Stimulated activated CD8-positive, alpha-beta memory T cell treated with anti-CD3 and anti-CD28 coated beads, Interleukin-4, amount 100 ng/mL, for 1 hour (primary cell): ENCODE measurements at places on chromosomes 7 and 10.

DNA sequence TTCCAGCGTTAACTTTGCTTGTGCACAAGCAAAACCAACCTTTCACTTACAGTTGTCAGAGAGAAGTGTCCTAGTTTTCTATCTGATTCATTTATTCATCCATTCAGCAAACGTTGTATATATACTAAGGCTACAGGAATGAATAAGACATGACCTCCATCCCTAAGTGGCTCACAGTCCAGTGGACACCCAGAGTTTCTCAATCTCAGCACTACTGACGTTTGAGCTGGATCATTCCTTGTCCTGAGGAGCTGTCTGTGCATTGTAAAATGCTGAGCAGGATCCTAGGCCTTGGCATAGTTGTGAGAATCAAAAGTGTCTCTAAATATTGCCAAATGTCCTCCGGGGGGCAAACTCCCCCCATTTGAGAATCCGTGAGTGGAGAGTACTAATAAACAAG is 166.7 kb upstream of the PRKCQ start:
- no peak for DNase-seq

DNA sequence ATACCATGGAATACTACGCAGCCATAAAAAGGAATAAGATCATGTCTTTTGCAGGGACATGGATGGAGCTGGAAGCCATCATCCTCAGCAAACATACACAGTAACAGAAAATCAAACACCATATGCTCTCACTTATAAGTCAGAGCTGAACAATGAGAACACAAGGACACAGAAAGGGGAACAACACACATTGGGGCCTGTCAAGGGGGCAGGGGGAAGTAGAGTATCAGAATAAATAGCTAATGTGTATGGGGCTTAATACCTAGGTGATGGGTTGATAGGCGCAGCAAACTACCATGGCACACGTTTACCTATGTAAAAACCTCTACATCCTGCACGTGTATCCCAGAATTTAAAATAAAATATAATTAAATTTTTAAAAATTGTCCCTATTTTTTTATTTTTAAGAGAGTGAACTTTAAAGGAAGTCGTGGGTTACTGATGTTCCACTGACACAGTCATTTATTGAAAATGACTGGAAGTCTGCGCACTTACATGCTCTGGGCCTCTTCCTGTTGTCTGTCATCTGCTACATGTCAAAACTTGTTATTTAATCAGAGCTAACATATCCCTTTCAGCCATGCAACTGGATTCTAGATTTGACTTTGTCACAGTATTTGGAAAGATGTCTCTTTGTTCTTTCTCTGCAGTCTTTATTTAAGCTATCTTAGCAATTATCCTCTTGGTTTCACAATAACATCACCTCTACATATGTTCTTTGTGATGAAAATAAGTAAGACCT is 73.7 kb upstream of the ABCB5 start:
- DNase-seq, result no peak

- DNase-seq, result no peak
These were observed 12.2 kb downstream of the KCNMA1 start for GRCh38 chr10:77625379-77625778.

DNA sequence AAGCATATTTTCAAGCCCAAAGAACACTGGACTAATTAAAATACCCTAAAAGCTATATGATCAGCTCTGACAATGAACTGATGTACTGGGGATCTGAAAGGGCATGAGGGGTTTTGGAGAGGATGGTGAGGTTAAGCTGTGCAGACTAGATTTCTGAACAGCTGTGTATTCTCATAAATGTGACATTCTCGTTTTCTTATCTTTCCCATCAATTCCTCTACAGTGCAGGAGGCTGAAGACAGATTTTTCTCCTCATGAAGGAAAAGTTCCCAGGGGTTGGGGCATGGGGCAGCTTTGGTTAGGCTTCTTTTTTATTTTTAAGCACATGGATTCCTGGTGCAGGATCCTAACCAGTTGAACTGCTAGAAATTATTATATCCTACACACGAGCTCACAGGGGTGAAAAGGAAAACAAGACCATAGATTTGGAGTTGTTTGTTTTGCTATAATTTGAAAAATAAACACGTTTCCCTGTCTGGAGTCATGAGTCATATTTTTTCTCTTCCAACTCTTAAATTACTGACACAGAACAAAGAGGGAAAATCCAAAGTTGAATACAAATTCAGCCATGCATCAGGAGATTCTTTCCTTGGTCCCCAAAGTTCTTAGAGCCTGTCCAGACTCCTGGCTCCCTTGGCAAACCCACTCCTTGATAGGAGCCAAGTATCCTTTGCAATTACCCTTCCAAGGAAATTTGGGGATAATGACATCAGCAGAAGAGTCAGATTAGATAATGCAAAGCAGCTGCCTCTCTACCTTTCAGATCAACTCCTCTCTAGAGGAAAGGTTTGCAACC is 147.7 kb upstream of the NPVF start:
- DNase-seq, result no peak

DNA sequence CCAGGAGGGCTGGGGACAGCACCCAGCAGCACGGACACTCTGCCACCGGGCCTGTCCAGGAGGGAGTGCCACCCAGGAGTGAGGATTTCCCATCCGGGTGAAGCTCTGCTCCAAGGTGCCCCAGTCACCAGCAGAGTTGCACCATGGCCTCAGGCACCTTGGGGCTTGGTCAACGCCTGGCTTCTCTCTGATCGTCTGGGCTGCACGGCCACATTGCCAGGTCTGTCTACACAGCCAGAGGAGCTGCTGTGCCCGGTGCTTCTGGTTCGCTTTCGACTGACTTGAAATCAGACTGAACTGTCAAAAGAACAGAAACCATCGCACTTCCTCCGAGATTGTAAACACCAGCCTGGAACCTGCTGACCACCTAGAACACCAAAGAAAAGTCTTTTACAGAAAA is 12.0 kb downstream of the SHH start:
- DNase-seq, result no peak

- no peak for DNase-seq
These were observed 64.0 kb downstream of the CCDC3 start for GRCh38 chr10:12937527-12937926.

DNA sequence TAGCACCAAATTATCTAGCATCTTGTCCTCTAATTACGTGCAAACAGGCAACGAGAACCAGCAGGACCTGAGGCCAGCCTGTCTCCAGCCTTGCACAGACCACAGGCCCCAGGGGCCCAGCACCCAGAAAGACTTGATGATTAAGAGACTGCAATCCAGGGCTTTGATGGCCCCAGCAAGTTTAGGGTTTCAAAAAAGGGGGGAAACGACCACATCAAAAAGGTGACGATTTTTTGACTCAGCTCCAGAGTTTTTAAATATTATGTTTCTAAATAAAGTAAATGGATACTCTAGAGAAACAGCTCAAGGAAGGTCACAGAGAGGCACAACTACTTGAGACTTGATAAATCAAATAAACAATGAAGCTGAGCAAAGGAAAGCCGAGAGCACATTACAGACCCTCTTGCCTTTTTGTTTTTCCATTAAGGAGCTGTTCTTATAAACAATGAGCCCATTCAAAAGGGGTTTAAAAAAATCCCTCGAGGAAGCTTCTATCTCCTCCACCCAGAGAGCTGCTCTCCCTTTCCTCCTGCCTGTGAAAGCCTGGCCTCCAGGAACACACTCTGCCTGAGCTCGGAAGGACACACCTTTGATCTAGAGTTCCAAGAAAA is 44.1 kb downstream of the GLI3 start:
- no peak for DNase-seq
